MV-4-11 (cell line): ENCODE measurements at places on chromosomes 16 and 17.

DNA sequence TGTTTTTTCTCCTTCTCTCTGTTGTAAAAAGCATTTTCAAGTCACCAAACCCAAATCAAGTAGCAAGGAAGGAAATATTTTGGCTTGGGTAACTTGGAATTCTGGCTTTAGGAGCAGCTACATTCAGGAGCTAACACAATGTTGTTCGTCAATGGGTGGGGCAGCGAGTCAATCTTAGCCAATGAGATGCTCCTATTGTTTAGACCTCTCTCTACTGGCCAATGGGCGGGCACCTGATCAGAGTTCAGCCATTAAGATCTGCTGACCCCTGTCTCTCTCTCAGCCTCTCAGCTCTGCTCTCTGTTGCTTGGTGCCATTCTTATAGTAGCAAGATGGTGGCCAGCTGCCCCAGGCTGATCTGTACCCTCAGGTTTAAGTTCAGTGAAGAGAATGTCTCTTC lies 83.2 kb downstream of the IRX3 start:
- no peak for DNase-seq

DNA sequence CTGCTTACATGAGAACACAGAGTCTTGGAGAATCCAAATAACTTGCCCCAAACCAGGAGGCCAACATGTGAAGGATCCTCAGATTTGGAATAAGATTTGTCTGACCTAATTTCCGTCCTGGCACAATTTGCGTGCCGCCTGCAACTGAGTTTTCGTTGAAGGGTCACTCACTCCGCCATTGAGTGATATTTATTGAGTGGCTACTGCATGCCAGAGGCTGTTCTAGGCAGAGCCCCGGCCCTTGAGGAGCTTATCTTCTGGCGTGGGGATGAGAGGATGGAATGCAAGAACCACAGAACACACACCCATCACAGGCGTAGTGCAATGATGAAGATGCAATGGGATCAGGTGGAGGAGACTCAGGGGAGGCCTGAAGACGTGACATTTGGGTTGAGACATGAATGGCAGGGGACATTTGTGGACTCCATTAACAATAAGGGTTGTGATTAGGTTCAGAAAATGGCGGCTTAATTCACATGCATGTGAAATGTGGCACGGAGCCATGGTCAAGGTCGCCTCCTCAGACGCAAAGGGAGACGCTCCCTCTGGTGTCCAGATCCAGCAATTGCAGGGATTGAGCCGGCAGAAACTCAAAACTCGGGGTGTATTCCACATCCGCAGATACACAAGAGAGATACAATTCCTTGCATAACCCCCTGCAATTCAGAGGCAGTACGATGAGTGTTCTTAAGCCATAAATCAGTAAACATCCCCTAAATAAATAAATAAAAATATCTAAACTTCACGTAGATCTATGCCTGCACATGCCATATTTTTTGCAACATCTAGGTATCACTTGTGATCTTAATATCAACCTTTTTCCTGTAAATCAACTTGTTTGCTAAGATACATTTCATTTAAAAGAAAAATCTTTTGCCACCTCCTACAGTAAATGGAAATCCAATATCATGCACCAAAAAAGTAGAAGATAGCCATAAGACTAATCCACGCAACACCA lies 57.9 kb upstream of the CACNG4 start:
- DNase-seq = peak; percentile 75

- DNase-seq = no peak
Observed at GRCh38 chr16:23186171-23186570, 3.6 kb downstream of the SCNN1G start.

GRCh38 chr17:41544491-41544892 lies 16.4 kb upstream of the KRT19 start:
- DNase-seq = no peak

DNA sequence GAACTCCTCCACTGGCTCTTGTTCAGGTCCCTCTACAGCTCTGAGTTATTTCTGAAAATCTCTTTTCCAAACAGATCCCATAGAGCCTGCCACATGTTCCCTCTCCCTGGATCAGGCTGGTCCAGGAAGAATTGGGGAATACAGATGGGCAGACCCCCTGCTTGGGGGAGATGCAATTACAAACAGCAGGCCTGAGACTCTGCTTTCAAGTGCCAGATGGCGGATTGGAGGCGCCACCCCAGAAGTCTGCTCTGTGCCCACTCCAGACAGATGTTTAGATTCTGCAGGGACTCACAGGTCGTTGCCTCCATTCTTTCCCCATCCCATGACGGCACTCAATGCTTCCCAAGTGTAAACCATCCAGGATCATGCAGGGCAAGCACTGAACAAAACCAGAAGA lies 316.6 kb downstream of the SLC39A11 start:
- DNase-seq = no peak

GRCh38 chr16:54734156-54734555 lies 196.5 kb upstream of the IRX5 start:
- no peak for DNase-seq

DNA sequence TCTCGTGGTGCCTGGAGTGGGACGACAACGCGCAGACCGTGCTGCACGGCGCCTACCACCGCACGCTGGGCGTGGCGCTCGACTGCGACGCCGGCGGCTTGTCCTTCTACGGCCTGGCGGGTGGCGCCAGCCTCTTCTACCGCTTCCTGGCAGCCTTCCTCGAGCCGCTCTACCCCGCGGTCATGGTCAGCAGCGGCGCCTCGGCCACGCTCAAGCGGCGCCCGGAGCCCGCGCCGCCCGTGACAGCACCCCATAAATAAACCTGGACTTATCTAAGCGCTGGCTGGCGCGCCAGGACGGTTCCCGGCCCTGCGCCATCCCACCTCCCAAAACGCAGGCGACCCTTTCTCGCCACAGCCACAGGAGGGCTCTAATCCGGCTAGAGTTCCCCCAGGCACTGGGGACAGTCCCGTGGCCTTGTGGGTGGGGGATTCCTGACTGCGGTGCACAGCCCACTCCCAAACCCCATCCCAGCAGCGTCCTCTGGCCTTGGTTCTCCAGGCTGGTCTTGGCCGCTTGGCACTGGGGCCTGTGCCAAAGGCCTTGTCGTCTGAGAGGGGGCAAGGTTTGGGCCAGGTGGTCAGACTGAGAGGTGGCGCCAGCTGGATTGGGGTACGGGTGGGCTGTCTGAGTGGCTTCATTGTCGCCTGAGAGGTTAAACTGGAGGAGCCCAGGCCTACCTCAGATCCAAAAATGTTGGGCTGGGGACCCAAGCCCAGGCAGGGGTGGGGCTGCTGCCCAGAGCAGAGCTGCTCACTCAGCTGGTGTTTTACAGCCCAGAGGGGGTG lies 10.1 kb upstream of the SLC16A5 start:
- no peak for DNase-seq

DNA sequence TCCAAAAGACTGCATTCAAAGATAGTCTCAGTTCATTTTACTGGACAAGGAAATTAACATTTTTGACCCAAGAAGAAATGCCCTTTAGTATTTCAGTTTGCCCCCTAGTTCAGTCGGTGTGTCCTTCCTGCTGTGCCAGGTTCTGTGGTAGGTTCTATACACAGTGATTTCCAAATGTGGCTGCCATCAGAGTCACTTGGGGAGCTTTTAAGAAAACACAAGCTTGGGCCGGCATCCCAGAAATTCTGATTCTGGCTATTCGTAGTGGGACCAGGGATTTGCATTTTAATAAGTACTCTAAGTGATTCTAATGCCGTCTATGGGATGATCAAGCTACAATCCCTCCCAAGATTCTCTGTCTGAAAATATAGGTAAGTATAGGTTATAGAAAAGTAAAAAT lies 10.2 kb downstream of the RSPRY1 start:
- no peak for DNase-seq

- no peak for DNase-seq
Observed at GRCh38 chr17:20988896-20989295, 53.9 kb downstream of the USP22 start.

DNA sequence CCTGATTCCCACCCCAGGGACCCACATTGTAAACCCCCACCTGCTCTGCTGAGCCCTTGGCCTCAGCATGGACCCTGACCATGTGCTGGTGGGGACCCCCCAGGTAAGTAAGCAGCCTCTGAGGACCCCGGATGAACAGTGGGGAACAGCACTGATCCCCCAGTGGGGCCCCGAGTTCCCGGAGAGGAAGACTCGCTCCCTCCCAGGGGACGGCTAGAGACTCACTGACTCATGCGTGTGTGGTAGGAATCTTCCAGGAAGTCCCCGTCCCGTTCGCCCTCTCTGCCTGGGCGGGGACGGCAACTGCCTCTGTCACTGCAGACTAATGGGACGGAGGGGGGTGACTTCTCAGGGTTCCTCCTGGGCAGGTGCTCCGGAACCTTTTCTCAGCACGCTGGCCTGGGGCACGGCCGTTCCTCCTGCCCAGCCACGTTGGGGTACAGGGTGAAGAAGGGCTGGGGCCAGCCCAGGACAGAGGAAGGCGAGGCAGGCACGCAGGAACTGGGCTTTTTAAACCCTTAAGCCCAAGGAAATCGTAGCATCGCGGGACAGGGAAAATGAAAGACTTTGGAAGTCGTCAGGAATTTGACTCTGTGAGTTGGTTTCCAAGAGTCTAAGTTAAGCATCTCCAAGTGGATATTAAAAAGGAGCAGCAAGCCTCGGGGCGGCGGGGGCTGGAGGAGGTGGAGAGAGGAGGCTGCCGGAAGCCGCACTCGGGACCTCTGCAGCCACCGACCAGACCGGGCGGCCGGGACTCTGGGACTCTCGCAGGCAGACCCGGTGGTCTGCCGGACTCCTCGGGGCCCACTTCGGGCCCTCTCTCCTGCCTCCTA lies 178.7 kb downstream of the SEC14L1 start:
- peak; percentile 87 for DNase-seq

GRCh38 chr17:71252436-71252835 lies 868.4 kb upstream of the SOX9 start:
- no peak for DNase-seq

DNA sequence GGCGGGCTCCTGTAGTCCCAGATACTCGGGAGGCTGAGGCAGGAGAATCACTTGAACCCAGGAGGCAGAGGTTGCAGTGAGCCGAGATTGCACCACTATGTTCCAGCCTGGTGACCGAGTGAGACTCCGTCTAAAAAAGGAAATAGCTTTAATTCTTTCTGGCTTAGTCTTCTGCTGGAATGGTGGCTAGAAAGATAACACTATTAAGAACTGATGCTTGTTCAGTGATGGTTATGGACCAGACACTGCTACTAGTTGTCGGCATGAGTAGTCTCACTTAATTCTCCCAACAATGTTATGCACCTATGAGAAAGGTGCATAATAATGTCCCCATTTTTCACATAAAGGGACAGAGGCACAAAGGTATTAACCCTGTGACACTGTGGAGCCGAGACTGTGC lies 188.7 kb downstream of the HS3ST3A1 start:
- DNase-seq = no peak

GRCh38 chr17:45284176-45285140 lies 22.6 kb upstream of the SPATA32 start:
- no peak for DNase-seq

DNA sequence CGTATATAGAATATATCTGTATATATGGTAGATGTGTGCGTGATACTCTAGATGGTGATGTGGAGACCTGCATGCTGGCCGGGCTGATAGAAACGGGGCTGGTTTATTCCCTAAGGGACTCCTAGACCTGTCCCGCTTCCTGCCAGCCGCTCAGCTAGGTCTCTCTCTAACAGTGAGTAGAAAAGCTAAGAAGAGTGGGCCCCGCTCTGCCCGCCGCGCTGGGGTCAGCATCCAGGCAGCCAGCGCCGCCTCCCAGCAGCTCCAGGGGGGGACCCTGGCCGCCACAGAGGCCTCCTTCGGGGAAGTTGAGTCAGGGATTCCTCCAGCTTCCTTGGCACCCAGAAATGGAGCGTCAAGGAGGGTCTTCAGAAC lies 9.4 kb downstream of the CYGB start:
- DNase-seq = no peak

GRCh38 chr17:55433029-55433628 lies 11.5 kb upstream of the MMD start:
- no peak for DNase-seq

DNA sequence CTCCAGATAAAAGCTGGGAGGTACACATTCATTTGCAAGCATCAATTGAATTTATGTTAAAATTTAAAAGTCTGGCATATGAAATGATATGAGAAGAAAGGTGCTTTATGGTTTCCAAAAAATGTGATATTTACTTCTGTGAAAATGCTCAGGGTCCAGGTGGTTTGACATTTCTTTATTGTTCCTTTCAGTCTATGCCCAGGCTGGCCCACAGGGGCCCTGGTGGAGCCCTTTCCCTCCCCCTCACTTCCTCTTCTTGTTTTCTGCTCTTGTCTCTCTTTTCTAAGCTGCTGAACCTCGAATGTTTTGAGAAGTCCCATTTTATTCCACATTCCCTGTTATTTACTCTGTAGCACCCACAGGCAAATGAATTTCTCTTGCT lies 127.8 kb downstream of the HS3ST3B1 start:
- DNase-seq = peak; percentile 53

DNA sequence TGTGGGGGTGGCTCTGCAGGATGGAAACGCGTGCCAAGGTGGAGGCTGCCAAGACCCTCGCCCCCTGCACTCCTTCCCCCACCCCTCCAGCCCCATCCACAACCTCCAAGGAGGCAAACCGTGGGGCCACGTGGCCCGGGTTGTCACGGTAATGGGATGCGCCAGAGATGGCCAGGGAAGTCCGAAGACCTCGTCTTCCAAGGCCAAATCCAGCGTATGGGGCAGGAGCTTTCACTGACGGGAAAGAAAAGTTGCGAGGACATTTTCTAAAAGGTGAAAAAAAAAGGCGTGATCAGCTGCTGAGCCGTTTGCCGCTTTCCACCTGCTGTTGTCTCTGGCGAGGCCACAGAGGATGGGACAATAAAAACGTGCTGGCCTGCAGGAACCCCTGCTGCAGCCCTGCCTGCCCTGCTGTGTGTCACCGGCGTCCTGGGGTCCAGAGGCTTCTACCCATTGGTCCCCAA lies 28.3 kb upstream of the GSE1 start:
- no peak for DNase-seq

DNA sequence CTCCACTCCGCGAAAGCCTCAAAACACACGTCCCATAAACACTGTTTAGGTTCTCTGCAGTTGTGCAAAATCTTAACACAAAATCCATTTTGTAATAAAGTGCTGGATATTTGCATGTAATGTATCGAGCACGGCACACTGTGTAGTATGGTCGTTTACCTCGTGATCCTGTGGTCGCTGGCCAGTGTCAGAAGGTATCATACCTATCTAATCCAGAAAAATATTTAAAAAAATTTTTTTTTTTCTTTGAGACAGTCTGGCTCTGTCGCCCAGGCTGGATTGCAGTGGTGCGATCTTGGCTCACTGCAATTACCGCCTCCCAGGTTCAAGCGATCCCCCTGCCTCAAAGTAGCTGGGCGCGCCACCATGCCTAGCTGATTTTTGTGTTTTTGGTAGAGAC lies 996 bp downstream of the RPL38 start:
- no peak for DNase-seq

GRCh38 chr16:27736431-27736830 lies 186.5 kb downstream of the KATNIP start:
- DNase-seq = no peak

GRCh38 chr16:70752426-70752825 lies 48.5 kb downstream of the VAC14 start:
- DNase-seq = no peak

- DNase-seq = no peak
Observed at GRCh38 chr17:66966298-66966697, 1.8 kb downstream of the CACNG4 start.

DNA sequence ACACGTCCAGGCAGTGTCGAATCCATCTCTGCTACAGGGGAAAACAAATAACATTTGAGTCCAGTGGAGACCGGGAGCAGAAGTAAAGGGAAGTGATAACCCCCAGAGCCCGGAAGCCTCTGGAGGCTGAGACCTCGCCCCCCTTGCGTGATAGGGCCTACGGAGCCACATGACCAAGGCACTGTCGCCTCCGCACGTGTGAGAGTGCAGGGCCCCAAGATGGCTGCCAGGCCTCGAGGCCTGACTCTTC lies 7.2 kb upstream of the CD68 start:
- DNase-seq = peak; percentile 100
